IPS-NIHi11 (cell line): ENCODE measurements at places on chromosomes 12 and 14.
A peak's percentile ranks its signal among the peaks of the same experiment; 100 is the strongest.

DNA sequence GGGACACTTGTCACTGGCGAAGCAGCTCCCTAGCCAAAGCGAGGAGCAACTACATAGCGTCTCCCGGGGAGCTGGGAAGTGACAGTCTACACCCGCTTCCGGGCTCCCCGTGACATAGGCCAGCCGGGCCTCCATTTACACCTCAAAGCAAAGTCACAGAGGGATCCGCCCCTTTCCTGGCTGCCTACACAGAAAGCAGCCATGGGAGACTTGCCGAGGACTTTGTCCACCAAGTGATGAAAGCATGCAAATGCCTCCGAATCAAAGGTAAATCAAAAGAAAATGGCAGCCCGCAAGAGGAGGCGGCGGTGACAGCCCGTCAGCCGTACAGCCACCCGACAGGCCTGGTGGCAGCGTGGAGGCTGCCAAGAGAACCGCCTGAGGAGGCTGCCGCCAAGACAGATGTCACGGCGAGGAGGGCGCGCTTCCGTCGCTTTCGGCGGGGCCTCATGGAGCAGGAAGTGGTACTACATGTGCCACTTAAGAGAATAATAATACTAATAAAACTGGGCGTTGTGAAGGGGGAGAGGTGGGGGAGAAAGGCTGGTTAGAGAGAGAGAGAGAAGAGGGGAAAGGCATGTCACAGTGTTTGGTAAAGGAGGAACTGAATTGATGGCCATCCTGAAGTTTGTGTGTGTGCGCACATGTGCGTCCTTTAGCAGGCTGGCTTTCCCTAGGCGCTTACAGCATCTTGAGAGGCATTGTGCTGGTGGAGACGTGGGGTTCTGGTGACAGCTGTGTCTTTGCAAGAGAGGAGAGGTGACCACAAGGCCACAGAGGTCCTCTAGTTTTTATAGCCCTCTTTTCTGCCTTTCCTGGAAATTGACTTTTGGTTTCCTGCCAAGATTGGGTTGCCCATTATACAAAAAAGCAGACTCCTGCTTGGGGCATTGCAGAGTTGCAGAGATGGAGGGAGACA lies 661.7 kb downstream of the VRK1 start:
- peak; percentile 75 for DNase-seq

- no peak for DNase-seq
These were observed 97.4 kb downstream of the C12orf50 start for GRCh38 chr12:87931812-87932211.

- no peak for DNase-seq
These were observed 12.0 kb downstream of the ZBTB25 start for GRCh38 chr14:64491637-64492036.

GRCh38 chr12:40300490-40300889 lies 75.7 kb downstream of the LRRK2 start:
- DNase-seq, result no peak

DNA sequence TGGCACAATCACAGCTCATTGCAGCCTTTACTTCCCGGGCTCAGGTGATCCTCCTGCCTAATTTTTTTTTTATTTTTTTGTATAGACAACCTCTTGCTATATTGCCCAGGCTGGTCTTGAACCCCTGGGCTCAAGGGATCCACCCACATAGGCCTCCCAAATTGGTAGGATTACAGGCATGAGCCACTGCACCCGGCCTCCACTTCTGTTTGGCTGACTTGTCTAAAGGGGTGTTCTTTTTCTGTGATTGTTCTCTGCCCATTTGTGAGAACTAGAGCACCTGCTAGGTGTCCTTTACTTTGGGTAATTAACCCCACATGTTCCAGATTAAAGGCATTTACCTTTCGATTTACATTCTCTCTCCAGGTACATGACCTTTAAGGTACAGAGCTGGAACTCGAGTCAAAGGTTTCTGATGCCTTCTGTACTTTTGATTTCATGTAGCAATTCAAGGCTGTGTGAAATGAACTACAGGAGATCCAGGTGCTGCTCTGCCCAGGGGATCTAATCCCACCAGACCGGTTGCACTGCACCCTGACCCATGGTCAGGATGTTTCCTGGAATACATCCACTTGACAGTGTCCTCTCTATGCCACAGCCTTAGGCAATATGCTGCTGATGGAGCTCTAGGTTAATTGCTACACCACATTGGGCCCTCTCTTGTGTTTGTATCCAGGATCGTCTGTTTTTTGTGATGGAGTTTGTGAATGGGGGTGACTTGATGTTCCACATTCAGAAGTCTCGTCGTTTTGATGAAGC lies 163.6 kb downstream of the PRKCH start:
- DNase-seq, result no peak

DNA sequence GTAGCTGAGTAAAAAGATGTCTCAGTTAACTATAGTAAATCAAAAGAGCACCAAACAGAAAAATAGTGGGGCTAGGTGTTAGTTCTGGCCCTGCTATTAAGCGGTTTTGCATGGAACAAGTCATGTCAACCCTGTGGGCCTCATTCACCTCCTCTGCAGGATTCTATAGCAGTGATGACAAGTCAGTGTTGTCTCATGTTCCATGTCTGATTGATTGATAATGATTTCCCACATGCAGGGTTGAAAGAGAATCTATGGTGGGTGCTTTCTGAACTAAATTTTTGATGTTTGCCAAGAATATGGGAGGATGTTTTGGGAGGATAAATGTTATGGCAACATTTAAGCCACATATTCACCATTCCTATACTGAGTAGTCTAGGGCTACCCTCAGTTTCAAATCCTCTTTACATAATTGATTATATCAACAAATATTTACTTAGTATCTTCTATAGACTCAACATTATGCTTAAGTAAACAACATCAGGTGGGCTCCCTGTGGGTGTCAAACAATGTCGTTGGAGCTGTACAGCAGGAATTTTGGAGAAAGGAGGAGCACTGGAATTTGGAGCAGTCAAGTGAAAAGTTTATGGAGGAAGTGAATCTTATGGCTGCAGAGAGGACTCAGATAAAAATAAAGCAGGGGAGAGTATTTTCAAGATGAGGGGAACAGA lies 48.6 kb downstream of the IRAK3 start:
- DNase-seq, result no peak

DNA sequence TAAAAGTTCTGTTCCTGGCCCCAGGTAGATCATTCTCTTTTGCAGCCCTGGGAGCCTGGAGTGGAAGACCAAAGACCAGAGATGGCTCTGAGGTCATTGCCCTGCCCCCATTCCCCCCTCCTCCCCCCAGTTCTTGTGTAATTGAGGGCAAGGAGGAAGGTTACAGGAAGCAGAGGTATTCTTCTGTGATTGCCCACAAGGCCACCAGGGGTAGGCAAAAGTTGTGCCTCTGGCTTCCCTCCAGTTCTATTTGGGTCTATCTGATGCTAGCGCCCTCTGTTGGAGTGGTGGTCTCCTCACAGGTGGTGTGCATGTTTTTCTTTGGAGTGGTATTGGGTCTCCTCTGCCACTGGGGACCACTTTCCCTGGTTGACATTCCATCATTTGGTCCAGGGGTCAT lies 41.2 kb upstream of the CRY1 start:
- DNase-seq, result peak; percentile 66

DNA sequence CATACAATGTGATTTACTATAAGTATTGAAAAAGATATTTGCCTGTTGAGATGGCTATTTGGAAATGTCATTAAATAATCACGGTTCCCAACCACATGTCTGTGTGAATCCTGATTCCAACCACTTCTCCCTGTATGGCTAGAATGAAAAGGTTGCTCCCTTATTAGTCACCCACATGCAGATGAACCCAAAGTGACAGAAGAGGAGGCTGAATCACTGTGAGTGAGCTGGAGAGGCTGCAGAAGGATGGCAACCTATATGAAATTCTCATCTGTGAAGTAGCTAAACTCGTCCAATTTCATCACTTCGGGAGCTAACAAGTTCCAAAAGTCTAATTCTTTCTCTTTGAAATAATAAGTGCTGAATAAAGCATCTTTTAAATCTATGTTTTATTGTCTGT lies 300.5 kb downstream of the PRKD1 start:
- DNase-seq, result no peak
